Forelimb muscle (tissue), 1 donor: ENCODE measurements at places on chromosomes 1 and 21.

DNA sequence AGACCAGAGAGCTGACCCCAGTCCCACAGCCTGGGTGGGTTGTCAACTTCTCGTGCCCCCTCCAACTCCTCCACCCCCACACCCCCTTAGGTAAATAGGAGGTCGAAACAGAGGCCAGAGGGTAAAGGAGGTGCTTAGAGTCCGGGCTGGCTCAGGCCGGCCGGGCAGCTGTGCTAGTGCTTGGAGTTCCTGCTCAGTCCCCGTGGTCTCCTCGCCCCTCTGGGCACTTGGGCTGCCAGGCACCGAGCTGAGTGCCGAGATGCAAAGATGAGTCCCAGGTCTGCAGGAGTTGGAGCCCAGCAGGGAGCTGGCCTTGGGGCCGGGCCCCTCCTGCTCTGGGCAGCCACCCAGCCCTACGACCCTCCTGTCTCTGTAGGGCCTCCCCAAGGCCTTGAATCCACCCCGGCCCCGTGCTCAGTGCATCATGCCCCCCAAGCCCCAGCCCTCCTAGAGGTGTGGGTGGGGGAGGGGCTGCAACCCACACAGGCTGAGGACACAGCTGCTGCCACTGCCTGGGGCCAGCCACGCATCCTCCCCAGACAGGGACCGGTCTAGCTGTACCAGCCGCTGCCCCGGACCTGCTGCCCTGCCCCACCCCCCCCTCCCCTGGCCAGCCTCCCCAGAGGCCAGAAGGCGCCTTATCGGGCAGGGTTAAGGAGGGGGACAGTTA lies 1.9 kb downstream of the SMIM1 start:
- no peak for DNase-seq

DNA sequence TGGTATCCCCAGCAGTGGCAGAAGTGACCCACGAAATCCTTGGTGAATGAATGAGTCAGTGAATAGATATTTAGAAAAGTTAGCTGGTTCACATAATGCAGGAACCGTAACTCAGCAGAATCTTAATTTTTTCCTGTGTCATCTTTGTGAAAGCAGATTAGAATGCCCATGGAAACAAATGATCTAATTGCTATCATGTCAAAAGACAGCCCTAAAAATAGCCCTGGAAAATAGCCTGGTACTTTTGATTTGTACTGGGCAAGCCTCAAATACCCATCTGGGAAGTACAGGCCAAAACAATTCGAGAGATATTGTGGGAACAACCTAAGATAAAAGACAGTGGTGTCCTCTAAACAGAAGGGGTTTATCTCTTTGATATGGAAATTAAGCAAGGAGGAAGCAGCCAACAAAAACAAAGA lies 21.1 kb downstream of the FYB2 start:
- DNase-seq = no peak

DNA sequence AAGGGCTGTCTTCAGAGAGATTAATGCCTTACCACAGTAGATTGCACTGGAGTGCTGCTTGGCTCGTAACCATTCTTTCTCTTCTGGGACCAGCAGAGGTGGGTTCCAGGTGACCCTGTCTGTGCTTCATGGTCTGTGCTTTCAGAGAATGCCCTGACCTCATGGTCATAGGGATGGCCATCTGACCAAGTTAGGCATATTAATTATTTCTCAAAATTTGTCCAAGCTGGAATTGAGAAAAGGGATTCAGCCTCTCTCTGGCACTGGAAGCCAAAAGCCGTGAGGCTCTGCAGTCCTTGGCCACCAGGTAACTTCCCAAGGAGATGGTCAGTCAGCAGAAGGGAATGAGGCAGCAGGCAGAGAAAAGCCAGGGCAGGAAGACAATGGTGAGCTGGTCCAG lies 37.2 kb upstream of the TSPAN2 start:
- no peak for DNase-seq

DNA sequence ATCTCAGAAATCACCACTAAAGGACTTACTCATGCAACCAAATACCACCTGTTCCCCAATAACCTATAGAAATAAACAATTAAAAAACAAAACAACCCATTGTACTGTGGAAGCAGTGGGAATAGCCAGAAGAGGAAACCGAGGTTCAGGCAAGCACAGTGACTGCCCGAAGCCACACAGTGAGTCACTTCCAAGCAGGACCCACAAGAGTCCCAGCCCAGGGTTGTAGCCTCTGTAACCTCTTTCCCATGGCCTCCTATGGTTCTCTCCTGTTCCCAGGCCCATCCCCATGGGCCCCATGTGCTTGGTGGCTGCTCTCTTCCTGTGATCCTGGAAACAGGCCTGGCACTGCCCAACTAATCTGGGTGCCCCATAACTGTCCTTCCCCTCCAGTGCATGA lies 29.0 kb upstream of the HTR1D start:
- DNase-seq = no peak
